Activated naive CD4-positive, alpha-beta T cell treated with Interleukin-2 at 50 U/mL for 16 hours (primary cell): ENCODE measurements at places on chromosomes 13 and 19.

GRCh38 chr13:110262508-110263291, 44.3 kb downstream of the COL4A1 start:
- no peak for DNase-seq

DNA sequence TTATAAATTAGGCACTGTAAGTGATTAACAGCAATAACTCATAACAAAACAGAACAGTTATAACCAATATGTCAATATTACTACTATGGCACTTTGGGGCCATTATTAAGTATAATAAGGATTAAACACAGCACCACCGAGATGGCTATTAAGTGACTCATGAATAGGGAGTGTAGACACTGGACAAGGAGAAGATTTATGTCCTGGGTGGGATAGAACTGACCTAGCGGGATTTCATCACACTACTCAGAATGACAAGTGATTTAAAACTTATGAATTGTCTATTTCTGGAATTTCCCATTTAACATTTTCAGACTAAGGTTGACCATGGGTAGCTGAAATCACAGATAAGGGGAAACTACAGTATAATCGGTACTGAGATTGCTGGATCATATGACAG, 79.0 kb upstream of the SLC7A1 start:
- DNase-seq: no peak

- DNase-seq: no peak
Measured at GRCh38 chr19:20558571-20558970, 7.0 kb downstream of the ZNF737 start.

DNA sequence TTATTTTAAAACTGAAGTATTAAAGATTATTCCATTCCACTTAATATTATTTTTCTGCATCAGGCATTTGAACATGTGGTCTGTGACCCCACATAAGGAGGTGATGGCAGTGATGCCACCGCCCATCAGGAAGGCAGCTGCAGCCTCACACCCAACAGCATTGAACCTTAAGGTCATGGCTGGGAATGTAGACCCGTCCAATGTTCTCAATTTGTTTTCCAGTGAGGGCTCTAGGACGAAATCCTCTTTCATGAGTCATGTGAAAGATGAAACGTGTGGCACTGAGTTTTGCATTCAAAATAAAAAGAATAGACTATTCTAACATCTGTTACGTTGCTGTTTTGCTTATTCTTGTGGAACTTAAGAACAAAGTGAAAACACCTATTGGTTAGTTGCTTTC, 74.5 kb upstream of the ANKRD10 start:
- no peak for DNase-seq

DNA sequence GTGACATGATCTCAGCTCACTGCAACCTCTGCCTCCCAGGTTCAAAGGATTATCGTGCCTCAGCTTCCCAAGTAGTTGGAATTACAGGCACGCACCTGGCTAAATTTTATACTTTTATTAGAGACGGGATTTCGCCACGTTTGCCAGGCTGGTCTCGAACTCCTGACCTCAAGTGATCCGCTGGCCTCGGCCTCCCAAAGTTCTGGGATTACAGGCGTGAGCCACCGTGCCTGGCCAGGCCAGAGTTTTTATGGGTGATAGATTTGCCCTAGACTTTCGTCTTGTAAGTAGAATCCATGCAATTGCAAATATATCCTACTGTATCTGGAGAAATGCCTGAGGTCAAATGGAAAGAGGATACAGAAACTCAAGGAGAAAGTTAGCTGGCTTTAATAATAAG, 819.9 kb upstream of the SLITRK1 start:
- DNase-seq: no peak

- DNase-seq: no peak
Measured at GRCh38 chr13:110334256-110334655, 27.2 kb downstream of the COL4A2 start.

- DNase-seq: no peak
Measured at GRCh38 chr13:50322006-50322405, 306.8 kb downstream of the KCNRG start.

DNA sequence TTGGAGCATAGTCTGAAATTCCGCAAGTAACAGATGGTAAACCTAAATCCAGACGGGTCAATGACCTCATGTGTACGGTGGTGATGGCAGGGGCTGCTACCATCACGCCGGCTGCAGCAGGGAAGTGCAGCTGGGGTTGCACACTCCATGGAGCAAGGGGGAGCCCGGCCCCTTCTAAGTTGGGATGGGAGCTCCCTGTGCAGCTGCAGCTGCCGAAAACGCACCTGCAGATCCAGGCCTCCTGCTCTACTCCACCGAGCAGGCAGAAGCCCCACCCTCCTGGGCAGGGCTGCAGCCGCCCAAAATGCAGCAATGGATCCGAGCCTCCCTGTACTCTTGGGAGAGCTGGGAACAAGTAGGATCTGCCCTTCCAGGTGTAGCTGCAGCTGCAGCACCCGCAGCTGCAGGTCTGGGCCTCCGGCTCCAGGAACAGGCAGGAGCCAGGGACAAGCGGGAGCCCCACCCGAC, 25.5 kb downstream of the KBTBD6 start:
- no peak for DNase-seq

DNA sequence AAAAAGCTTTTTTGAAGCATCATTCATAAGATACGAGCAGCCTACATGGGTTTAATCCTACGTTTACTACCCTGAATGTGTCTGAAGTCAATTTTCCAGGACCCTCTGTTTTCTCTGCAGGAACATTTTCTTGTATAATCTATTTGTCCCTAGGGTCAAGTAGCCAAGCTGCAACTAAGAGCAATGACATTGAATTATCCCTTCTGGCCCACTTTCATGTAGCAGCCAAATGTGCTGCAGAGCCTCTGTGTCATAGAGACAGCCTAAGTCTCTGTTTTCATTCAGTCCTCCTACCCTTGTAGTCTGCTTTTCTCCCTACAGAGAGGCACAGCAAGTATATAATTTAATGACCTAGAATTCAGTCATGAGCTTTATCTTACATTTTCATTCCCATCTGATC, 82.1 kb downstream of the ZAR1L start:
- DNase-seq: no peak

DNA sequence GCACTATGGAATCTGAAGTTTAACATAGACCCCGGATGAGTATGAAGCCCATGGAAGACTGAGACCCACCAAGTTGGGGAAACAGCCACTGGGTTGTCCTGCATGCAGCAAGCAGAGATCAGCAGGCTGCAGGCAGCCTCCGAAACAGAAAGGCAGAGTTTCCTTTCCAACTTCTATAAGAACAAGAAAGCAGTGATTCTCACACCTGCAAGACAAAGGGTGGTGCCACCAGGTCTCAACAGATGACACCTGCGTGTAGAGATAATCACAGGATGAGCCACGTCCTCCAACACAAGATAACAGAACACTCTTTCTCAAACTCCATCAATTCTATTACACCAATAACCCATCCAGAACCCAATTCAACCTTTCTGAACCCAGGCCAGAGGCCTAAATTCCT, 457.9 kb downstream of the FOXO1 start:
- no peak for DNase-seq

DNA sequence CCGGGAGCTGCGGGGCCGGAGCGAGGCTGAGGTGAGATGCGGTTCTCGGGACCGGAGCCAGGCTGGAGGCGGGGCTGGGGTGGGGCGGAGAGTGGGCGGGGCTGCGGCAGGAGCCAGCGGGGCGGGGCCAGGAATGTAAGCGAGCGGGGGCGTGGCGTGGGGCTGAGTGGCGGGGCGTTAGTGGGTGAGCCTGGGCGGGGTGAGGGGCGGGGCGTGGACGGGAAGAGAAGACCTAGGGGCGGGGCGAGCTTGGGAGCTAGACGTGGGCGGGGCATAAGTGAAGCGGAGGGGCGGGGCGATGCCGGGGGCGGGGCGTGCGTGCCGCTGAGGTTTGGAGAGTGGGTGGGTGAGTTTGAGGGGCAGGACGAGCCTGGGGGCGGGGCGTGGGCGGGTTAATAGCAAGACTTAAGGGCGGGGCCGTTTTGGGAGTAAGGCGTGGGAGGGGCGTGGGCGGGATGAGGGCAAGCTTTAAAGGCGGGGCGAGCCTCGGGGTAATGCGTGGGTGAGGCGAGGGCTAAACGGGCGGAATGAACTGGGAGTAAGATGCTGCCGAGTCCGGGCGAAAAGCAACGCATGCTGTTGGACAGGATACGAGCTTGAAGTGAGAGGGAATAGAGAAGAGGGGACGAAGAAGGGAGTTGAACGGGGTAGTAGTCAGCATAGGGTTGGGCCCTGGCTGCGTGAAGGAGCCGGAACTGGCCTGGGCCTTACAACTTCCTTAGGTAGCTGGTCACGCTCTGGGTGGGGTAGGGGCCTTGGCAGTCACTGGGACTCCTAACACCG, 572 bp downstream of the SNAPC2 start:
- peak; percentile 97 for DNase-seq

DNA sequence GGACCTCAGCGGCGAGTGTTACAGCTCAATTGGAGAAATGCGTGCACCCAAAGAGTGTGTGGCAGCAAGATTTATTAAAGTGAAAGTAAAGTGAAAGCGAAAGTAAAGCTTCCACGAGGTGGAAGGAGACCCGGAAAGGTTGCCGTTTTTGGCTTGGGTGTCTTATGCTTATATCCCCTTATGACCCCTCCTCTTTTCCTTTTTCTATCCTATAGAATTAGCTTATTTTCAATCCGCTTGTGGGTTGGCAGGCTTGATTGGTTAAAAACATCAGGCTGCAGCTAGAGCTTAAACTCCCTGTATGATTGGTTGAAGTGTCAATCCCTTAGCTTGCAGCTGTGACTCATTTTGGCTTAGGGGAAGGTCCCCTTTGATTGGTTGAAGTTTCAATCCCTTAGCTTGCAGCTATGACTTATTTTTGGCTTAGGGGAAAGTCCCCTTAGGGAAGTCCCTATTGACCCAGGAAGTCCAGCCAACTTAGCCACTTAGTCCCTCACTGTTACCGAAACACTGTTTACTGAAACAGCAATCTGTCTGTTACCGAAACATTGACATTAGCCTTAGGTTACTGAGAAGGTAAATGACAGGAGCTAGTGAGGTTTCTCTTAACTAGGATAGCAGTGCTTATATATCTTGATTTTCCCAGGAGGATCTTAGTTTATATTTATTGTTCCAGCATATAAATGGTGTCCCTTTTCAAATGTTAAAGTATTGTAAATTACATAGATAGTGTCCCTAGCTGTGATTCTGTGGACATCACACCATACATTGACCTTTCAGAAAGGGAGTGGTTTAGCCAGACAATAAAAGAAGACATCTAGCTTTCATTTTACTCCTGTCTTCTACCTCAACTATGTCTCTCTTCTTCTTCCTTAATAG, 575.8 kb downstream of the DACH1 start:
- DNase-seq: peak; percentile 29

DNA sequence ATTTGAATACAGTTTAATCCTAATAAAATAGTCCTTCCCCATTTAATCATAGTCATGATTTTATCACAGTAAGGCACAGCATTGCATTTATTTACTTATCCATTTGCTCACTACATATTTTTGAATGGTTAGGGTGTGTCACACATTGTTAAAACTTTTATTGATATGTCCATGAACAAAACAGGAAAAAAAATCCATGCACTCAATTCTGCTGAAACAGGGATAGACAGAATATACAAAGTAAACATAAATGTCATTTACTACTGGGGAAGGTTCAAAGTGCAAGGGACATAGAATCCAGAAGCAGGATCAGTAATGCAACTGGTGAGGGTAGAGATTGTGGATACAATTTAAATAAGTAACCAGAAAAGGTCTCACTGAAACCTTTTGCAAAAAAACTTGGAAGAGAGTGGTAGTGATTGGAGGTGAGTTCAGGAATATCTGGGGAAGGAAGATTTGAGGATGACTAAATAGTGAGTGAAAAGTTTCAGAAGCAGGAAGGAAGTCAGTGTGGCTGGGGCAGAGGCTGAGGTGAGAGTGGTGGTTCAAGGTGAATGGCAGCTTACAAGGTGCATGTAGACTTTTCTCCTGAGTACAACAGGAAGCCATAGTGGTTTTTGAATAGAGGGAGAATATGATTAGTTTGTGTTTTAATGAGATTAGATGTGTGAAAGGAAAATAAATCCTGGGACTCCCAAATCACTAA, 387.2 kb upstream of the ATXN8OS start:
- no peak for DNase-seq

DNA sequence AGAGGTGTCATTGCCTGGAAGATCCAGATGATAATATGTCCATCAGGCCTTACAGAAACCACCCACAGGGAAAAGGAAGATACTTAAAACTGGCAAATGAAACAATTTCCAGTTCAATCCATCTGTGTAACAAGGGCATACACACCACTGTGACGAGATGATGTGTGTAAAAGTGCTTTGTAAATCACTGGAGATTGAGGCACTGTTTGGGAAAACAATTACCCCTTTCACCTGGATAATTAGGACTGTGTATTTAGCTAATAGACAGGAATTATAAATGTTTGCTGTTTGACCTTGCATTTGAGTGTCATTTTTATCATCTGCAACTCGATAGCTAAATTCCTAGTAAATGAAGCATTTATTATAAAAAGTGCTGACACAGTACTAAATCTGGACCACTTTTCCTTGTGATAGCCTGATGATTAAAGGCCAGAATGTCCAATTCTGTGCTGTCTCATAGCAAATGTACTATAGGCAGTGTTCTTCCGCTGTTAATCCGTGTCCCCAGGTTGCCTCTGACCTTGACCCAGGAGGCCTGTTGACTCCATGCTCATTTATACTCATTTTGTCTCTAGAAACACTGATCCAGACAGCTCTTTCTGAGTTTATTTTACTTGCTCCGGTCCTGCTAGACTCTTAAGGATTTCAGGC, 105.8 kb downstream of the LACC1 start:
- DNase-seq: no peak

GRCh38 chr13:100604918-100605710, 16.5 kb upstream of the GGACT start:
- DNase-seq: no peak

DNA sequence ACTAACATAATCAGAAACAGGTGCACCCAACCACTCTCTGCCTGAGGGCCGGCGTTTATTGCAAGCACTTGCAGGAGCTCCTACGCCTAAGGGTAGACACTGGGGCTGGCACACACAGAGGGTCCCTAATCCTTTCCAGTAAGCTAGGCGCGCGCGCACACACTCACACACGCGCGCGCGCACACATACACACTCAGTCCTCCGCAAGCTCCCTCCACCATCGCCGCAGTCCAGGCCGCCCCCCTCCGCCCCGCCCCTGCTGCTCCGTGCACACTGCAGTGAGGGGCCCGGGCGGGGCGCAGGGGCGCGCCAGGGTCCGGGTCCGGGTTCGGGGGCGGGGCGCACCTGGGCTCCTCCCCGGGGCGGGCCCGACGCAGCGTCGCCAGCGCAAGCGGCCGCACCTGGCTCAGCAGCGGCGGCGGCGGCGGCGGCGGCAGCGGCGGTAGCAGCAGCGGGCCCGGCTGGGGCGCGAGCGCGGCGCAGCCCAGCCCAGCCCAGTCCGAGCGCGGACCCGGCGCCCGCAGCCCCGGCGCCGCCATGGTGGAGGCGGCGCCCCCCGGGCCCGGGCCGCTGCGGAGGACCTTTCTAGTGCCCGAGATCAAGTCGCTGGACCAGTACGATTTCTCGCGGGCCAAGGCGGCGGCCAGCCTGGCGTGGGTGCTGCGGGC, at the start of gene CAMSAP3:
TSS of gene CAMSAP3 (plus strand) at position 398 of the 668 bp plus-strand sequence. CDS start at position 538, 140 bp downstream.
- peak; percentile 36 for DNase-seq

DNA sequence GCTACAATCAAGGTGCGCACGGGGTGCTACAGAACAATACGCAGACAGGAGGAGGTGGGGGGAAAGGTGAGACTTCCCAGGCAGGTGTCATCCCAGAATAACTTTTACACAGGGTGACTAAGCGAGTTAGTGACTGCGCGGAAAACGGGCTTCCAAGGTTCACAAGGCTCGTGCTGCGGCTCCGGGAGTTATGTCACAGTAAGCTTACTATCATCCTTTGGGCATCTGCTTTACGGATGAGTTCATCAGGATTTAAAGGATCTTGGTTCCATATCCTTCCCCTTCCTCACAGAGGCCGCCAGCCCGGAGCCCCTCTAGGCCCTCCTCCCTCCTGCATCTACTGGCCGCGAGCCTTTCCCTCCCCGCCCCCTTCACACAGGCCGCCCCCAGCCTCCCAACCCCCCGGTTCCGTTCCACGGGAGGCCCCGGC, 474 bp upstream of the IFT88 start:
- no peak for DNase-seq
